Activated CD4-positive, CD25-positive, alpha-beta regulatory T cell (primary cell): ENCODE measurements at places on chromosomes 5 and 9.
A peak's percentile ranks its signal among the peaks of the same experiment; 100 is the strongest.

DNA sequence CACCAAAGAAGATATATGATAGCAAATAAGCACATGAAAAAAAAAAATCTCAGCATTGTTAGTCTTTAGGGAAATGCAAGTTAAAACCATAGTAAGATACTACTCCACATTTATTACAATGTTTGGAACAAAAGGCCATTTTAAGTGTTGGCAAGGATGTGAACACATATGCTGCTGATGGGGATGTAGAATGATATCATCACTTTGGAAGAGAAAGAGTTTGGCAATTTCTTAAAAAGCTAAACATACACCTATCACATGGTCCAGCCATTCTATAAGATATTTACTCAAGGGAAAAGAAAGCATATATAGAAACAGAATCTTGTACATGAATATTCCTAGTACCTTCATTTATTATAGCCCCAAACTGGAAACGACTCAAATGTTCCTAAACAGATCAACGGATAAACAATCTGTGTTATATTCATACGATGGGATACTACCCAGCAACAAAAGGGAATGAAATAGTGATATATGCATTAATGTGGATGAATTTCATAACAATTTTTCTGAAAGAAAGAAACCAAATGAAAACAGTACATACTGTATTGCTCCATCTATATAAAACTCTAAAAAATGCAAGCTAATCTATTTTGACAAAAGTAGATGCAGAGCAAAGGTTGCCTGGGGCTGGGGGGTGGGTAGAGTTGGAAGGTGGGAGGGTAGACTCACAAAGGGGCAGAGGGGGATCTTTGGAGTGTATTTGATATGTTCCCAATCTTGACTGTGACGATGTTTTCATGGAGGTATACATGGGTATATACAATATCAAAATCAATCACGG is 45.7 kb upstream of the SMAD5 start:
- no peak for DNase-seq

DNA sequence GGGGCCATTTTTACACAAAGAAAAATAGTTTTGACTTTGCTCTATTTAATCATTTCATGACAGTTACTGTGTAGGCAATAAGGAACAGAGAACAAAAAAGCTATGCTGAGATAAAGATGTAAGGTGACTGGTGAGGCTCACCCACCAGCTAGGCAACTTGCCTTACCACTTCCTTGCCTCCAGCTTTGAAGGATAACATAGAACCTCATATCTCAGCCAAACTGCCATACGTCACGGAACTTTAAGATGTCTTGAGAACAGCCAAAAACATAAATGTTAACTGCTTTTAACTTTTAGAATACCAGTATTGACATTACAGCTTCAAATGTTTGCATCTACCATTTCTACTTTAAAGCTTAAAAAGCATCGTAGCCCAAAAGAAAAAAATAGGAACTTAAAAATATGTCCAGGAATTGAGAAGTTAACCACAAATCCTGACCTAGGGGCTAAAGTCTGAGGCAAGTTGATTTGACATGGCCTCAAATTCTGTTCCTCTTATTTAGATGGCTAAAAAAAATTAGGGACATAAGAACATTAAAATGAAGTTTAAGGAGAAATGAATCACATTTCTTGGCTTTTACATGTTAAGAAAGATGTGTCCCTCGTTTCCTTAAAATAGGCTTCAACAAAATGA is 7.7 kb upstream of the GCNT4 start:
- peak; percentile 3 for DNase-seq

GRCh38 chr9:85502815-85503655 is 238.7 kb downstream of the AGTPBP1 start:
- DNase-seq, result no peak

DNA sequence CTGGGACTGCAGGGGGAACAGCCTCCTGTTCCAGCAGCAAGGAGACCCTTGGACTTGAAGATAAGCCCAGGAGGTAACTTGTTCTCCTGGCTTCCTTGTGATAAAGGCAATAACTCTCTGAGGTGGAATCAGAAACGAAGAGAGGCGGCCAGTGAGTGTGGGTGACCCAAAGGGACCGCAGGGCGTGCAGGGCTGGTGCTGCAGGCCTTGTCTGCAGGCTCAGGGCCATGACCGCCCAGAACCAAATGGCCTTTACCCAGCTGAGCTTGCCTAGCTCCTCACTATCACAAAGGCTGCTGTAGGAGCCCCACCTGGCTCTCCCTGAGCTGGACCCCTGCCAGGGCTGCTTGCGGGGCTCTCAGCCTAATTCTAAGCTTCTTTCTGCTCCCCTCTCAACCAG is 72.5 kb downstream of the NDFIP1 start:
- no peak for DNase-seq

DNA sequence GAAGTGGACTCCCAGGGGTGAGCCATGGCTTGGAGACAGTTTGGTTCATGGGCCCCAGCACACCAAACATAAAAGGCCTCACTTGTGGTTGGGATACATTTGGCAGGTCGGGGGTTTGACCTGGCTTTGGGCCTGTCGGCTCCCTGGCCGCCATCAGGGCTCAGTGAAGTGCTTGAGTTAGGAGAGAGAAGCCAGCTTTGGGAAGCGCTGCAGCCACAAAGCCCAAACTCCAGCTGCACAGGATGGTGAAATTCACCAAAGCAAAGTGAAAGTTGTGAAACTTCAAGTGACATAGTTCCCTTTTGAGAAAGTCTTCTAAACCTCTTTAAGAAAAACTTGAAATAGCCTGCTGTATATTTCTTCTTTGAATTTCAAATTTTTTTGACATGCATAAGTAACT is 27.5 kb downstream of the SLC46A2 start:
- DNase-seq, result no peak

GRCh38 chr5:2708751-2709150 is 42.7 kb downstream of the IRX2 start:
- no peak for DNase-seq

DNA sequence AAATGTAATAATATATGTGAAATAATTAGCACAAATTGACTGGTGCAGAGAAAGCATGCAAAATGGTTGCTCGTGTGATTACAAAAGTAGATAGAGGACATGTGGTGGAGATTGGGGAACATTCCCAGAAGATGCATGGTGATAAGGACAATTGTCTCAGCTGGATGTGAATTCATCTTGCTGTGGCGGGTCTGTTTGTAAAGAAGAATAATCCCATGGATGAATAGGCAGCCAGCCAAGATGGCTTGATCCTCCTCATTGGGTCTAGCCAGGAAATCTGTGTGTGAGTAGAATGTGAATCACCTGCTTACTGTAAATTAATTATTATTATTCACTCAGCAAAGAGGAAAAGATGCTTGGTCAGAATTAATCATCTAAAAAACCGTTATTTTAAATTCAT is 12.6 kb upstream of the DPYSL3 start:
- DNase-seq, result no peak

DNA sequence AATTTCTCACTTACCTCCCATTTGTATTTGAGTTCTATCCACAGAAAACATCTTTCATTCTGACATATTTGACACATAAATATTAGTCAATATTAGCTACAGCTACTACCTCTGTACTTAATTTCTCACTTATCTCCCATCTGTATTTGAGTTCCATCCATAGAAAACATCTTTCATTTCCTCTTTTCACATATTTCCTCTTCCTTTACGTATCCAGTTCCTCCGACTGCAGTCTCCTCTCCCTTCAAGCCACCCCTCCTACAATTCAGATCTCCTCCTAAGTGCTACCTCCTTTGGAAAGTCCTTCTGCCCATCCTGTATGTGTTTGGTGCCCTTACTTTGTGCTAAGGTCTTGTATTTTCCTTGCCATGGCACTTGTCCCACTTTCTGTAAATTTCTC is 1.6 kb downstream of the SREK1IP1 start:
- DNase-seq, result no peak

- DNase-seq, result no peak
These were observed 28.8 kb downstream of the FRMD3 start for GRCh38 chr9:83509402-83509801.

DNA sequence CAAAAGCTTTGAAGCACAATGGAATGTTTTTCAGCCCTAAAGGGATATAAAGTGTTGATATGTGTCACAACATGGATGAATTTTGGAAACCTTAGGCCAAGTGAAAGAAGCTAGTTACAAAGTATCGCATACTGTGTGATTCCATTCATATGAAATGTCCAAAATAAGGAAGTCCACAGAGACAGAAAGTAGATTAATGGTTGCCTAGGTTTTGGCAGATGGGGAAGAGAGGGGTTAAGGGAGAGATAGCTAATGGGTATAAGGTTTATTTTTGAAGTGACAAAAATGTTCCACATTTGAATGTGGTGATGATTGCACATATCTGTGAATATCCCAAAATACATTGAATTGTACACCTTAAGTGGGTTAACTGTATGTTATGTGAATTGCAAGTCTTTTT is 57.5 kb upstream of the MCCC2 start:
- no peak for DNase-seq

GRCh38 chr9:18393340-18394130 is 80.4 kb upstream of the ADAMTSL1 start:
- no peak for DNase-seq

DNA sequence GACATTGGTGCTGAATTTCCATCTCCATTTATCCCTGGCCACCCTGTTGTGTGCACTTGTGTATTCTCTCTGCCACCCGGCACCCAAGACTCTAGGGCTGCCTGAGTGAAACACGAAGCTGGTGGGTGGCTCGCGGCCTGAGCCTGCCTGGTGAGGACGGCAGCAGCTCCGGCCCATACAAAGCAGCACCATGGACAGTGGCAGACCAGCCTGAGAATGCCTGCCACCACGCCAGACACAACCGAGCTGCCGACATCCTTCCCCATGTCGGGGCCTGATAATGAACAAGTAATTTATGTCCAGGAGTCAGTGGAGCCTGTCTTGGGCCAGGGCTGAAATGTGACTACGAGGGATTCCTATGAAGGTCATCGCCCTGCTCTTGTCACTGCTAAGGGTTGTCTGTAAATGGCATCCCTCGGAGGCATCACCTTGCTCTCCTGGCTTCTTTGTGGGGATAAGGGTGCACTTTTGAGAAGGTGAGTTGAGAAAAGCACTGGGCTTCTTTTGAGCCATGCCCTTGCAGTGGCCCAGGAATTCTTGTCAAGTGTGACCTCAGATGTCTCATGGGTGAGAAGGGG is 175.7 kb downstream of the MELK start:
- no peak for DNase-seq

DNA sequence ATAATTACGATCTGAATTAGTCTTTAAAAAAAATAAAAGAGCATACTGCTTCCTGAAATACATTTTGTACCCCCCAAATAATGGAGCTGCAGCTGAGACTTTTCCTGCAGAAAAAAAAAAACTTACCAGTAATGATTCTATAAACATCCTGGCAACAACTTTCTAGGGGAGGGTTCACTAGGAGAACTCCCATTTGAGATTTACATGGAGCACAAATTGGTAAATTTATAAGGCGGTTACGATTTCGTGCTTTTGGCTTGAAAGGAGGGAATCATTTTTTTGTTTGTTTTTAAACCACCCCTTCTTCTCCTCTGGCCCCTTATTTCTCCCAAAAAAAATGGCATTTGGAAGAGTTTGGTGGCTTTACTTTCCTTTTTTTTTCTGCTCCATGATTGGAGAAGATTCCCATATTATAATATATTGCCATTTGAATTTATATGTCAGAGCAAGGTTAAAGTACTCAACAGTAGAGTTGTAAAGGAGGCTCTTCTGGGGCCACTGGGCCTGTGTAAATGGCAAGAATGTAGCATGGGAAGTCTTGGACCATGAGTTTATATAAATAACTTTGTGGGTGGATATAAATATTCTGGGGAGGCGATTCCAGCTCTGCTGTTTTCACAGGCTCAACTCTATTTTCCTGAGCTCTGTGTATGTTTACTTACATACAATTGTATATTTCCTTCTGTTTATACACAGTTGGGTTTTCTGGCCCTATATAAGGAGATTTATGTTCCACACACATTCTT is 159.9 kb downstream of the CSNK1G3 start:
- DNase-seq, result no peak

DNA sequence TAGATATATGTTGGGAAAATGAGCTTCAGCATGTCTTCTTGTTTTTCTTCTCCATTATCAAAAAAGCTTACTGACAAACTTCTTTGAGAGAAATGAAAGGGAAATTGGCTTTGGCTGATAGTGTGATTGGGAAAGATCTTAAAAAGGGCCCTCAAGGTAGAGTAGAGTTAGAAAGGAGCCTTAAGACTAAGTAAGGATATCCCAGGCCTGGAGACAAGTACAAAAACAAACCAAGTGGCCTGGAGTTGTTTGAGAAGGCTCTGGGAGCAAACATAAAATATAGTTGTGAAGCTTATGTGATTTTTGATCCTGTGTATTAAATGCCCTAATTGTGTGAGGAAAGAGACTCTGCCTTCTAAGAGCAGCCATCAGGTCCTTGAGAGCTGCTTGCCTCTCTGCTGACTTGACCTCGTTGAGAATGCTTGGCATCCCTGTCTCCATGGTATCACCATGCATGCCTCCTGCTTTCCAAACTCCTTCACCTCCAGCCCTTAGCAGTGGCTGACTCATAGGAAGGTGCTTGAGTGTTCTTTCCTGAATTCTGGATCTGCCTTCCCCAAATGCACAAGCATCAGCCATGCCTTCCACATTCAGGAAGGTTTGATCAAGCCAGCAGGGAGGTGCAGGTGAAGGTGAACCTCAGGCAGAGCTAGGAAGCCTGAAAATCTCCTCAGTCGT is 78.9 kb downstream of the SMARCA2 start:
- DNase-seq, result no peak

DNA sequence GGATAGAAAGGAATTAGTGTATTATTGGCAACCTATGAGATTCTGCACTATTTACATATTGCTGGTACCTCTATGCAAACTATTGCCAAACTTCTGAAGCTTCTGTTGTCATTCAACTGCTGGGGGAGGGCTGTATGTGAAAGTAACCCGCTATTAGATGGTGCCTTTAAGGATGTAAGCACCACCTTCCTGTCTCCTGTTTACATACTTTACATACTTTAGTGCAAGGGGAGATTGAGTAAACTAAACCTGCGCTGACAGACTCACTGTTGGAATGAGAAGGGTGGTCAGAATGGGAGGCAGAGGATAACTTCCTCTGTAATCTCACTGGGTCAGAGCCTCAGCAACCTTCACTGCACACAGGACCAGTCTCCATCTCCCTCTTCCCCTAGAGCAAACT is 123.8 kb downstream of the NR3C1 start:
- no peak for DNase-seq

DNA sequence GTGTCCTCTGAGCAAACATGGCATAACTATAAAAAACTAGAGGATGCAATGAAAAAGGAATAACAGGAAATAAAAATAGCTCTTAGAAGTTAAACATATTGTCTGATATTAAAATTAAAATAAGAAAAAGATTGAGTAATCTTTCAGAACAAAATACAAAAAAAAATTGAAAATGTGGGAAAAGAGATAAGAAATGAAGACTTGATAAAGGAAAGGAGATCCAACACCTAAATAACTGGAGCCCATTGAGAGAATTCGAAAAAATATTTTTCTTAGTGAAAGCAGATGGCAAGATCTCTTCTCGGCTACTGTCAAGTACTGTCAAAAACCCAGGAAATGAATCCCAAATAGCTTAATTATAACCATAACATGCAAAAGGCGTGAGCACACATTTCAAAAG is 24.9 kb downstream of the LIFR start:
- DNase-seq, result no peak

DNA sequence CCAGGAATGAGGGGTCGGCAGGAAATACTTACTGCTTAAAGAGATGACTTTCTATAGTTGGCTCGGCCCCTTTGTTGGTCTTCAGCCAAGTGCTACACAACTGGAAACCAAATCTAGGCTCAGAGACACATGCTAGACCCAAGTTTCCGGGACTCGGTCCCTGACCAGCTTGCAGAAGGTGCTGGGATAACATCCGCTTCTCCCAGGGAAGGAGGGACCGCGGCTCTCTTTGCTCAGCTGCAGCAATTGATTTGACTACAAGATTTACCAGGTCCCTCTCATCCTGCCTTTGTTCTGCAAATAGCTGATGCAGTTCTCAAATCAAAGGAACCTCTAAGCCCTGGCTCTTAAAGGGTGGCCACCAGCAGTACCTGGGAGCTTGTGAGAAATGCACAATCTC is 314.7 kb downstream of the MLLT3 start:
- DNase-seq, result no peak
